ENCODE measurements at places on chromosomes 7 and 10.

- no peak for DNase-seq
Measured at GRCh38 chr7:45665172-45665571, 91.0 kb downstream of the ADCY1 start.

- DNase-seq, result no peak
Measured at GRCh38 chr10:58431903-58432302, 46.7 kb downstream of the TFAM start.

DNA sequence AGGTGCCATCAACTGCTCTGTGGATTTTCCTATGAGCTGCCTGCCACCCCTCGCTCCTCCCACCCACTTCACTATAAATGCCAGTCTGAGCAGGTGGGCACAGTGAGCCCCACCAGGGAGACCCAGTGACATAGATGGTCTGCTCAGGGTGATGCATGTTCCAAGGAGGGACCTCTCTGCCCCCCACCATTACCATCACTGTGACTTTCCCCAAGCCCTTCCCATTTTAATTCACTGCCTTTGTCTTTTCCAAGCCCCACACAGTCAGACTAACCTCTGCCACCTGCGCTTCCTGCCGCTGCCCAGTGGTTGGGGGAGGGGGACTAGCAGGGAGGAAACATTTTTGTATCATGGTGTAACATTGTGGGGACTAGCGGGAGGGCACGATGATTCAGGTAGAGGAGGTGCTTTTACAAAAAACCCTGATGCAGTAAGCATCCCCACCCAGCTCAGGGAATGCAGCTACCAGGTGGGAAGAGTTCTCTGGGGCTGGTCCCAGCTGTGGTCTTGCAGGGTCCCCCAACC is 24.6 kb downstream of the PRSS2 start:
- DNase-seq, result no peak

- no peak for DNase-seq
Measured at GRCh38 chr10:104016661-104017060, 49.7 kb downstream of the SLK start.

DNA sequence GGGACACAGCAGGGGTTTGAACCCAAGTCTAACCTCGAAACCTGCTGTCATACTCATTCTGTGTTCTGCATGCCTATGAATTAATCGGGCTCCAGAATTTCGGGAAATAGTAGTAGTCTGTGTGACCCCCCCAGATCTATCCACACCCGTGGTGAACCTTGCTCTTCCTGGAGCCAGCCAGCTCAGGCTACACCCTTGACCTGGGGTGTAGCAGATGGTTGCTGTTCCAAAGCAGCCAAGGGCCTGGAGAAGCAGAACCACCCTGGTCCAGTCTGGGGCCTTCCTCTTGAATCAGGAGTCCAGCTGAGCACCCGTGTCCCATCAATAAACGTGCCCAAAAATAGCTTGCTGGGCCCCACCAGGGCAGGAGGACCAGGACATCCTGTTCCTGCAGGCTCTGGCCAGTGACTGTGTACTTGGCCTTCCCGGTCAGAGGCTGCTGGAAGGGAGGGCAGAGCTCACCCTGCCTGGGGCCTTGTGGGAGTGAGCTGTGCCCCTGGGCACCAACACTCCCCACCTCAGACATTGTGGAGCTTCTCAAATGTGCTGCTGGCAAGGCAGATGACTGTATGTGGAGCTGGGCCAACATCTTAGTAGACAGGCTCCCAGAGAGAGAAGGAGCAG is 101.2 kb upstream of the ZNF716 start:
- no peak for DNase-seq

DNA sequence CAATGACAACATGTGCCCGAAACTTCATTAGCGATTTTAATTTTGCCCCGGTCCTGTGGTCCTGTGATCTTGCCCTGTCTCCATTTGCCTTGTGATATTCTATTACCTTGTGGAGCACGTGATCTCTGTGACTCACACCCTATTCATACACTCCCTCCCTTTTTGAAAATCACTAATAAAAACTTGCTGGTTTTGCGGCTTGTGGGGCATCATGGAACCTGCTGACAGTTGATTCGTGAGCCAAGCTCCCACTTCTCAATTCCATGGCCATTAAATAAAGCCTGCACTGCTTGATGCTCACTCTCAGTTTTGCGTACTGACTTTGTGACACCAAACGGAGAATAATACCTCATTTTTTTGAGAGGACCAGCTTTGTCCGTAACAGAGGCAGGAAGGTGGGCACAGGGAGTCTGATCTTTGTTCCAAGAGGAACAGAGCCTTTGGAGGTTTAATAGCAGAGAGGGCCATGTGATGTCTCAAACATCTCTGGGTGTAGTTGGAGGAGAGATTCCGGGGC is 3.8 kb upstream of the ADAMTS14 start:
- DNase-seq, result no peak

- no peak for DNase-seq
Measured at GRCh38 chr7:103348452-103348851, 1.0 kb downstream of the PSMC2 start.

GRCh38 chr10:3442451-3442990 is 269.9 kb upstream of the PITRM1 start:
- no peak for DNase-seq

- no peak for DNase-seq
Measured at GRCh38 chr7:76357475-76358010, 1.2 kb downstream of the YWHAG start.

DNA sequence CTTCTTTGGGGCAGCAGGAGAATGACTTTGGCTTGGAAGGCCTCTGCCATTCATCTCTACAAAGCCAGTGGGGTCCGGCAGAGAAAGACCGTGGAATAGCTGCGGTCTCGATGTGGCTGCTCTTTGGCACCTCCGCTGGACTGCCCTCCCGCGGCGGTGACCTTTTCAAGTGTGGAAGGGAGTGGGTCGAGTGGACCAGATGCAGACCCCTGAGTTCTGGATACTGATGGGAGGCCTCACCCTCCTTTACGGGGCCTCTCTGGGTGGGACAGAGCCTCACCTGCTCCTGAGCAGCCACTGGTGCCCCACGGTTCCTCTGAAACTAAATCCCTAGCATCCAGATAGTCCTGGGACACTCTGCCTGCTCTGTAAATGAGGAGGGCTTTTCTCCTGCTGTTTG is 113.1 kb downstream of the NT5C2 start:
- DNase-seq, result no peak

- DNase-seq, result no peak
Measured at GRCh38 chr10:82496114-82496513, 621.1 kb downstream of the NRG3 start.

DNA sequence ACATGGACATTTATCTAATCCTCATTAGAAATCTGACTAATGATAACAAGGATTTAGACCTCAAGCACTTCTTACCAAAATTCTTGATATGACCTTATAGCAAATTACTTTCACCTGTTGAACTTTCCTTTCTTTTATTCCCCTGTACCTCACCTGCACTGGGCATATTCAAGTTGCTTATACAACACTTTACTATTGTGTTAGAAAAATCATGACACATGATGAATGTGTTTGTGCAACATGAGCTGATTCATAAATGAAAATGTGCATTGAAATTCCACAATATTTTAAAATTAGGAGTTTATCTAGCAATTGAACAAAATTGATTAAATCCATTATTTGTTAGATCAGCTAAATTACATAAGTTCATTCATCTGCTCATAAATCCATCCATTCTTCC is 160.6 kb downstream of the CFTR start:
- no peak for DNase-seq

Data from stimulated activated CD8-positive, alpha-beta memory T cell treated with anti-CD3 and anti-CD28 coated beads, Interleukin-15, amount 100 ng/mL, for 1 hour (primary cell).